ENCODE measurements at places on chromosomes 7 and 10. TPM values are rescaled to one million over a fixed set of nuclear protein-coding genes. Genes with fewer than 3 reads are reported as not detected.

DNA sequence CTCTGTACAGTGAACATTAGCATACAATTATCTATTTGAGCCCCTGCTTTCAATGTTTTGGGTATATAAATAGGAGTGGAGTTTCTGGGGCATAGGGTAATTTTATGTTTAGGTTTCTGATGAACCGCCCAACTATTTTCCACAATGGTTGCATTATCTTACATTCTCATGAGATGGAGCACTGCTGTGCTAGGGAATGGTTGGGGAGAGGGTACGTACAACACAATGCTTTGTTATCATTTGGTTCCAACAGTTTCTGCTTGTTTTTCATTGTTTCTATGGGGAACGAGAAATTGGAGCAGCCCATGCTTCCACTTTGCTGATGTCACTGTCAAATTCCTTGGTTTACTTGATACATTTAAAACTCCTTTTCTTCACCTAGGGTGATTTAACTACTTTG, 1115.3 kb downstream of the REEP3 start:
- no peak for DNase-seq

Gene LFNG
- total RNA-seq = 43.8 TPM

Gene MYL10
- not detected for total RNA-seq

DNA sequence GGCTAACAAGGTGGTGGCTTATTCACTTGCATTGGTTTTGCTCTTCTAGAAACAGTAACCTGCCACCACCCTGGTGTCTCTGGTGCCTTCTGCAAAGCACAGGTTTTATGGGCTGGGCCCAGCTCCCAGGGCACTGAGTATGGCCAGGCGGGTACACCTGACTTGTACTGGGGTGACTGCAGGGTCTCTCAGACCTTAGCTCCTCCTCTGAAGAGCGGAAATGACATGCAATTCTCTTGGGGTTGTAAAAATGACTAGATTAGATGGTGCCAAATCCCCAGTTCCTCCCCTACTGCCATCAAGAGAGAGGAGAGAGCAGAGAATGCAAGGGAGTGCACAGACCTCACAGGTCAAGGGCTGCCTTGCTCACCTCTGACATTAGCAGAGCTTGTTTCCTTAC, 14.7 kb downstream of the ESYT2 start:
- DNase-seq = no peak

DNA sequence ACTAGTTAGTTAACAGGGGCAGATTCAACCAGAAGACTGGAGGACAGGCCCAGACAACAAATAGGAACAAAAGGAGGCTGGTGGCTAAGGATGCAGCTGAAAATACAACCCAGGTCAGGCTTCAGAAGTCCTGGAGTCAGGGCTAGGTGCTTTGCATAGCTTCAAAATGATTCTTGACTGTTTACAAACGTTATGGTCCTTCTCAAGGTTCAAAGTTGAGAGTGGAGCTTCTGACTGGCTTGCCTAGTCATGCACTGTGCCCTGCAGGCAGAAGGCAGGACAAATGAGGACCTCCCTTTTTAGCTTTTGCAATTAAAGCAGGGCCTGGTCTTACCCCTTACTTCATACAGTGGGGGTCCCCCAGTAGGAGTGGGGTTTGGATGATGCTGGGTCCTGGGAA, 4.4 kb upstream of the CDH23 start:
- no peak for DNase-seq

DNA sequence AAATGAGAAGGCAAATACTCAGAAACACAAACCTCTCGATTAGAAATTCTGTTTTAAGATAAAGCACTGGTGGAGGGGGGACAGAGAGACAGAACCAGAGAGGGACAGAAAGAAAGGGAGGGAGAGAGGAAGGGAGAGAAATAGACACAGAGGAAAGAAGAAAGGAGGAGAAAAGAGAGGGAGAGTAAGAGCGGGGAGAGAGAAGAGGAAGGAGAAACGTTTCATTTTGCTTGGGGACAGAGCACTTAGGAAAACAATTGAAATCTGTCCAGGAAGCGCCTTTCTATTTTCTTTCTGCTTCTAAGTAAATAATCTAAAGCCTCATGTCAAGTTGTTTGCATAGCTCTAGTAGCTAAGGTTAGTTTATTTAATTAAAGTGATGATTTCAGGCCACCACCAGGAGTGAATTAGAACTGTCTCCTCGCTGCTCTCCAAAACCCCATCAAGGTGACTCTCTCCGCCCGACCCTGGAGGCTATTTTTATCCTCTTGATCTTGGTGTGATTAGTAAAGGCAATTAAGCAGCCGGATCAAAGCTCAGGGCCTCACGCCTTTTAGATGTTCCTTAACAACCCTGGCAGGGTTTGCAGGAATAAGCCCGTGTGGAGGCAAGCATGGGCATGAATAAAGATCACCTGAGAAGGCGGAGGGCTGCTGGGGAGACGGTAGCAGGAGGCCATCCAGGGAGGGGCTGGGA, 73.4 kb upstream of the INSIG1 start:
- DNase-seq = no peak

DNA sequence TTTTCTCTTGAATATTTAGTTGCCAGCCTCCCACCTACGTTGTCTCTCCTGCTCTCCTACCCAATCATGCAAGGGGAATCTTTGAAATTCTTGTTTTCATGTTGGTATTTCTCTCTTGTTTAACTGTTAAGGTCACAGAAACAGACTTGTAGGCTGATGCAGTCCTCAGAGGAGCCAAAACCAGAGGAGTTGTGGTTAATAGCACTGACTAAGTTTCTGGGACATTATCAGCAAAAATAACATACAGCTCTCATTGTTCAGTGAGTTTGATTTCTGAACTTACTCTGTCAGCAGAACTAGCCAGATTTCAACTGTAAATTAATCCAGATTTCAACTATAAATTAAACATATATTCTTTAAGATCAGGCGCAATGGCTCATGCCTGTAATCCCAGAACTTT, 11.1 kb upstream of the CUL1 start:
- no peak for DNase-seq

DNA sequence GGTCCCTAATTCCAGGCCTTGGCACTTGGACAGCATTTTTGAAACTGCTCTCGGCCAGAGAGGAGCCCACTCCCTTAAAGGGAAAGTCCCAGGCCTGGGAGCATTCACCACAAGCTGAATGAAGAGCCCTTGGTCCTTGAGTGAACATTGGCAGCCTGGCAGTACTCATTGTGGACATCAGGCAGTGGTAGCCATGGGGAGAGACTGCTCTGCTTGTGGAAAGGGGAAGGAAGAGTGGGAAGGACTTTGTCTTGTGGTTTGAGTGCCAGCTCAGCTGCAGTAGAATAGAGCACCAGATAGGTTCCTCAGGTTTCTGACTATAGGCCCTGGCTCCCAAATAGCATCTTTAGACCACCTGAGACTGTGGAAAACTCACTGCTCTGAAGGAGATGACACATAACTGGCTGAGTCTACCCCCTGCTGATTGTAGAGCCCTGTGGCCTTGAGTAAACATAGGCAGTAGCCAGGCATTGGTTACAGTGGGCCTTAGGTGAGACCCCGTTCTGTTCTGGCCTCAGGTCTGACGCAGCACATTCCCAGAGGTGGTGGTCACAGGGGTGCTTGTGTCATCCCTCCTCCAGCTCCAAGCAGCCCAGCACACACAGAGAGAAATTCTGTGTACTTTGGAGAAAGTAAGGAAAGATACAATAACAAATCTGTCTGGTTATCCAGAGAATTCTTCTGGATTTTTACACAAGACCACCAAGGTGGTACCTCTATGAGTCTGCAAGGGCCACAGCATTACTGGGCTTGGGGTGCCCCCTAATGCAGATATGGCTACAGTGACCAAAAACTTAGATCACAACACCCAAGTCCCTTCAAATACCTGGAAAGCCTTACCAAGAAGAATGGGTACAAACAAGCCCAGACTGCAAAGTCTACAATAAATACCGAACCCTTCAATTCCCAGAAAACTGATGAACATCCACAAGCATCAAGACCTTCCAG, 153.8 kb downstream of the GNAI1 start:
- DNase-seq = no peak

DNA sequence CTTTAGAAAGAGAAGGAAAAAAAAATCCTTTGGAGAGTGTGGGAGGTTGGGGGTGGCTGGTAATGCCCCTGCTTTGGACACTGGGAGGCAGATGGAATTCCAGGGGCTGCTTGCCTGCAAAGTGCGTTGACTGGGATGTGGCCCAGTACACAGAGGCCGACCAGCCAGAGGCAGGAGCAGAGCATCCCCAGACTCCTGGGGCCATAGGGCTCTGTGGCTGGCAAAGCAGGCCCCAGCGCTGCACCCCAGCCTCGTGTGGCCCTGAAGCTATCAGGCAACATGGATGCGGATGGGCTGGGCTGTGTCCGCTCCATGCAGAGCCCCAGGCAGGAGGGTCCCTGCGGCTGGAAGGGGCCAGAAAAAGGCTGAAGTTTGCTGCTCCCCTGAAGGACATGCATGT, 361.6 kb upstream of the FZD8 start:
- DNase-seq = no peak

DNA sequence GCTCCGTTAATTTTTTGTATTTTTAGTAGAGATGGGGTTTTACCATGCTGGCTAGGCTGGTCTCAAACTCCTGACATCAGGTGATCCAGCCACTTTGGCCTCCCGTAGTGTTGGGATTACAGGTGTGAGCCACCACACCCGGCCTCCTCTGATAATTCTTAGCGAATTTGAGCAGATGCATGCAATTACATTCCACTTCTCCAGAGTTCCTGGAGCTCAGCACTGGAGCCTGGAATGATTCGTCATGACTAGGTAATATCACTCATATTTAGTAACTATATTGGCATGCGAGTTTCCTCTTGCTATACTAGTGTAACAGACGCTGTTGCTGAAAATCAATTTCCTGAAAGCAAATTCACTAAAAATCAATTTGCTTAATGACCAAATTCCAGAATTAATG, 86.8 kb downstream of the MKX start:
- DNase-seq = no peak

DNA sequence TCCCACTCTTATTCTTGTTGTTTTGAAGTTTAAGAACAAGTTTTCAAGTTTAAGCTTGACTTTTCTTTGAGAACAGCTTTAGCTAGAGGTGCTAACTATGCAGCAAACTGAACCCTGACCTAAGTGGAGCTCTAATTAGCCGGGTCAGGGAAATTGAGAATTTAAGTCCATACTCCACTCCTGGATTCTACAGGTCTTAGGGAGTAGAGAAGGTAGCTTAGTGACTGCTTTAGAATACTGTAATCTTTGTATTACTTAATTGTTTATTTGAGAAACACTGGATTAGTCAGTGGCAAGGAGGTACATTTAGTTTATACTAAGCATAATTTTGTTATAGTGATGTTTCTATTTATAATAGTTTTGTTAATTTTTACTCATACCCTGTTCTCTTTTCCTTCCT, 74.6 kb upstream of the STRIP2 start:
- no peak for DNase-seq

DNA sequence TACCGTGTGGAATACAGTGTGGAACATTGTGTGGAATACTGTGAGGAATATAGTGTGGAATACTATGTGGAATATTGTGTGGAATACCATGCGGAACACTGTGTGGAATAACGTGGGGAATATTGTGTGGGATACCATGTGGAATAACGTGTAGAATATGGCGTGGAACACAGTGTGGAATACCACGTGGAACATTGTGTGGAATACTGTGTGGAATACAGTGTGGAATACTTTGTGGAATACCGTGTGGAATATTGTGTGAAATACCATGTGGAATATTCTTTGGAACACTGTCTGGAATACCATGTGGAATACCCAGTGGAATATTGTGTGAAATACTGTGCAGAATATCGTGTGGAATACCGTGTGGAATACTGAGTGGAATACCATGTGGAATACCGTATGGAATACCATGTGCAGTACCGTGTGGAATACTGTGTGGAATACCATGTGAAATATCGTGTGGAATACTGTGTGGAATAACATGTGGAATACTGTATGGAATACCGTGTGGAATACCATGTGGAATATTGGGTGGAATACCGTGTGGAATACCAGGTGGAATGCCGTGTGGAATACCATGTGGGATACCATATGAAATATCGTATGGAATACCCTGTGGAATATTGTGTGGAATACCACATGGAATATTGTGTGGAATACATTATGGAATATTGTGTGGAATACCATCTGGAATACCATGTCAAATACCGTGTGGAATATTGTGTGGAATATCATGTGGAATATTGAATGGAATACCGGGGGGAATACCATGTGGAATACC, 133.1 kb upstream of the CHST15 start:
- no peak for DNase-seq

Gene CHAT
- total RNA-seq = not detected

Gene ZNF117
- total RNA-seq = 58.1 TPM

- no peak for DNase-seq
Measured at GRCh38 chr10:82212753-82213152, 337.8 kb downstream of the NRG3 start.

DNA sequence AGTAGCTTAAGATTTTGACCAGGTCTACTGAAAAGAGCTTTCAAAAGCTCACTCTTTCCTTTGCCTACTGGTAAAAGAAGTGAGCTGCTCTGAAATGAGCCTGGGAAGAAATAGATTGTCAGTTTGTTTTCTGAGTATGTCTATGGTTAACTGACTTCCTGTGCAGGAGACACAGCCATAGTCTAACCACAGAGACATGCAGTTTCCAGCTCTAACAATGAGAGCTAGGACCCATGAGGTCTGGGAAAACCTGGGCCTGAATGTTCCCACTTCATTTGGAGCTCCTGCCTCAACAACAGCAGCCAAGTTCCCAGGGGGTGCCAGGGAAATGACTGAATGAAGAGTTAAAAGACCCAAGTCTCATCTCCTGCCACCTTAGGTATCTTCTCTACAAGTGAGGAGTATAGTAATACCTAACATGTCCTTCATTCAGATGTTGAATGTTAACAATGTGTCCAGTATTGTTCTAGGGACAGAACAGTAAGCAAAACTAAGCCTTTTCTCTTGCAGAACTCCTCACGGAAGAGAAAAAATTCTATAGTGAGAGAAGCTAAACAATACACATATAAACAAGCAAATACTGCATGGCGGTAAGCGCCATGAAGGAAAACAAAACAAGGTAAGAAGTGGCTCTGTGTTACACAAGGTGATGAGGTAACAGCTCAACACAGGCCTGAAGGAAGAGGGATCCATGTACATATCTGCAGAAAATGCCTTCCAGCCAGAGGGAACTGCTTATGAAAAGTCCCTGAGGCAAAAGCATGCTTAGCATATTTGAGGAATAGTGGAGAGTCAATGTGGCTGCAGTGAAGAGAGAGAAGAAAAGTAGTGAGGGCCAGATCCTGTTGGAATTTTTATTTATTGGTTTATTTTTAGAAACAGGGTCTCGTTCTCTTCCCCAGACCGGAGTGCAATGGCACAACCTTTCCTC, 26.4 kb upstream of the ANKRD1 start:
- DNase-seq = no peak

Gene GBX1
- not detected for total RNA-seq

DNA sequence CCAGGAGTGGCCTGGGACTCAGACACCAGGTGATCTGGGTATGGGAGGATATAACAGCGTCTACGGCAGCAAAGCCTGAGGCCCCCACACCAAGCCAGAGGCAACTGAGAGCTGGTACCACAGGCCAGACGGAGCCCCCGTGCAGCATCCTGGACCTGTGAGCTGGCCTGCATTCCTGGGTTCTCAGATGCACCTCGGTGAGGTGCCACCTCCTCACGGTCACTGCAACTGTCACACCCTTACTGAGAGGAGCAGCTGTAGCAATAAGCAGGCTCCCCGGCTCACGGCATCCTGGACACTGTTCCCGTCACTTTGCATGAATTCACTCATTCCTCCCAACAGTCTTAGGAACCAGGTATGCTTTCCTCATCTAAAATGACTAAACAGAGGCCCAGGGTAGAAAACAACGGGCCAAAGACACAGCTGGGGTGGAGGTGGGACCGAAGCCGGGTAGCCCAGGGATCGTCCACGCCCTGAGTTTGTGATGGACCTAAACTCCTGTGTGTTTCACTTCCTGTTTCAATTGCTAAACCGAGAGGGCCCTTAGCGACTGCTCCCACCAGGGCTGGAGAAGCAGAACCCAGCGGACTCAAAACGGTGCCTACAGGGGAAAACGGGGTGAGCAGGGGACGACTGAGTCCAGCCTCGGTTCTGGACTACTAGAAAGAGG, 98.7 kb downstream of the CTBP2 start:
- DNase-seq = no peak

Gene NPFFR1
- not detected for total RNA-seq
